ENCODE measurements at places on chromosomes 12 and 14.

DNA sequence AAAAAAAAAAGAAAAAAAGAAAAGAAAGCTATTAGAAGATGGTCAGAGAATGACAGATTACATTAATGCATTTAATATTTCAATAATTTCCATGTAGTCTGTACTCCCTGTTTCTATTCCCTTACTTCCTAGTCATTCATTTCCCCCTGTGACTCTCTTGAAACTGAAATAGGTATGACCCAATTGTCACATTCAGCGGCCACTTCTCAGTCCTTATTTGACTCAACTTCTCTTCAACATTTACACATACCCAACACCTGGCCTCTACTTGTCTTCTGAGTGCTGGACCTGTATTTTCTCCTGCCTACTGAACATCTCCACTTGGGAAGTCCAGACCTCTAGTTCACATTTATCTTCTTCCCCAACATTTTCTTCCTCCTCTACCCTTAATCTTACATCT, 7.2 kb downstream of the EEA1 start:
- DNase-seq: no peak

DNA sequence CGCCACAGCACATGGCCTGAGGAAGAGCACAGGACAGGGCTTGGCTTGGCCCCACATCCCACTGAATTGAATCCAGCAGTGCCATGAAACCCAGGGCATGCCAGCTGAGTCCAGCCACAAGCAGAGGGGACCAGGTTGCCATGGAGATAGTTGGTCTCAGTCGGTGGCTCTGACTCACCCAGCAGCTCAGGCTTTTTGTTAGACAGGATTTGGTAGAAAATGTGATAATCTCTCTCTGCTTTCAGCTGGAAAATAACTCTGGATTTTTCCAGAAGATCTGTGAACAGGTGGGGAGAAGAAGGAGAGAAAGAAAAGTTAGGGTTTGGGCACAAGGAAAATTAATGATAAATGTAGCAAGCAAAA, 4.8 kb downstream of the MYH7 start:
- no peak for DNase-seq

- no peak for DNase-seq
Observed at GRCh38 chr14:93304771-93305170, 28.1 kb downstream of the BTBD7 start.

GRCh38 chr12:129305851-129306250, 452.6 kb downstream of the GLT1D1 start:
- no peak for DNase-seq

DNA sequence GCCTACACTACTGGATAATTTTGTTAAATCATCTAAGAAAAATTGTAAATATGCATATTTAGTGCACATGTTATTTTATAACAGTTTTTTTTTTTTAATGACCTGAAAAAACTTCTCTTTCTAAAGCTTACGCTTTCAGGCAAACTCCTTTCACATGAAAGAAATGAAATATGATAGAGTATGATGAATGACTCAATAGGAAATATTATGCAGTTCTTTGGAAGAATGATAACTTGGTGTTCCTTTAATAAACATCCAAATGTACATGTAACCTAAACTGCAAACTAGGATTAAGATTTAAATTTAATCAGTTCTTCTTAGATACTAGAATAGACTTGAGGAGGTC, 136.6 kb downstream of the FGD4 start:
- no peak for DNase-seq

- DNase-seq: no peak
Observed at GRCh38 chr14:51044961-51045360, 49.9 kb downstream of the TRIM9 start.

GRCh38 chr12:71756054-71756690, 1.5 kb downstream of the RAB21 start:
- no peak for DNase-seq

GRCh38 chr12:127035011-127035879, 1231.7 kb upstream of the TMEM132C start:
- DNase-seq: no peak

- DNase-seq: no peak
Observed at GRCh38 chr12:64706306-64706705, 52.9 kb downstream of the GNS start.

DNA sequence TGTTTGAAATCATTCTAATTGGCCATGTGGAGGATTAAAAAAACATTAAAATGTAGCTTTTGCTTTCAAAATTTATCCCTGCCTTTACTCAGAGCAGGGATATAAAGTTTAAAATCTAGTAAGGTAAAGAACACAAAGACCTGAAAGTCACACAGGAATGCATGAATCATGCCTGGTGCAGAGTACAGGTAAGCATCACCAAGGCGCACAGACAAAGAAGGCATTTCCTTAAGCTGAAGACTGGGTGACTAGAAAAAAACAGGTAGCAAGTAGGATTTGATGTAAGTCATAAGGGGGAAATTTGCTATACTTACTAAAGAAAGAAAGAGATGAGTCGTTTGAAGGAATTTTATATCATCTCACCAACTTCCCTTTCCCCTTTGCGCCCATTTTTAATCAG, 405.6 kb downstream of the GXYLT1 start:
- no peak for DNase-seq

DNA sequence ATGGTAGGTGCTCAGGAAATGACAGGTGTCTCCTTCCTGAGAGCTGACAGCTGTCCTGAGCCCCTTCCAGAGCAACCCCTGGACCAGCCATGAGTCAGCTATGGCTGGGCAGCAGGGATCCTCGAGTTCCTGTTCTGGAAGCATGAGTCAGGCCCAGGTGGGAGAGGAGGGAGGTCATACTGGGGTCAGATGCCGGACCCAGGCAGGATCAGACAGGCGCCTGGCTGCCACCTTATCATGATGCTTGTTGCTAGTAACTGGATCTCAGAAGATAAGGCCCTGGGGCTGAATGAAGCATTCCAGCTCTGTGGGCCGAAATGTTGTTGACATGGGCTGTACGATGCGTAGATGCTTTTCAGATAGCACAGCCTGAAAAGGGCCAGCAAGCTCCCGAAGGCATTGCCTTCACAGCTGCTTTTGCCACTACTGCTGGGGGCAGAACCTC, 17.4 kb upstream of the KRT7 start:
- no peak for DNase-seq

DNA sequence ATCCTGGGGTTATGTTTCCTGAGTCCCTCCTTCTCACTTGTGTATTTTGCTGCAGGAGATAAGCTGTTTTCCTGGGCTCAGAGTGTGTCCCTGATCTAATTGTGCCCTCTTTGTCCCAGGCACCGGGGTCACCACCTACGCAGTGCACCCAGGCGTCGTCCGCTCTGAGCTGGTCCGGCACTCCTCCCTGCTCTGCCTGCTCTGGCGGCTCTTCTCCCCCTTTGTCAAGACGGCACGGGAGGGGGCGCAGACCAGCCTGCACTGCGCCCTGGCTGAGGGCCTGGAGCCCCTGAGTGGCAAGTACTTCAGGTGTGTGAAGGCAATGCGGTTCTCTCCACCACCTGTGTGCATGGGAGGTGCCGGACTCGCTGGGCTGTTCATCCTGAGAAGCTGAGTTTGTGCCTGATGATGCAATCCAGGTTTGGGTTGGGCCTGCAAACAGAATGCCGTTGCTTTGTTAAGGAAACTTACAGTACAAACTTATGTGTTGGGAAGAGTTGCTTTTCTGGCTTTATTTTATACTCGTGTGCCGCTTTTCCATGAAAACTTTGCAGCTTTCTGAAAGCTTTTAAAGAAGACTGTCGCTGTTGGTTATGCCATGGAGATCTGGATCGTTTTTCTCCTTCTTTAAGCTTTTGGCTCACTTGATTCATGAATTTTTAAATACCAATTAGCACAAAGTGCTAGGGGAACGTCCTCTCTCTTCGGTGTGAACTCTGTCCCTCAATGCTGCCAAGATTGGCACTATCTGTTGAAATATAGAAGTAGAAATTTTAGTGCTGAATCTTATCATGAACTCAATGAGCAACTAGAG, 27.6 kb downstream of the RDH12 start:
- DNase-seq: no peak

Data from activated CD4-positive, alpha-beta T cell treated with anti-CD3 and anti-CD28 coated beads, Interleukin-2, amount 50 U/mL, for 1 hour (primary cell).